ENCODE measurements at places on chromosomes 3 and 15.

DNA sequence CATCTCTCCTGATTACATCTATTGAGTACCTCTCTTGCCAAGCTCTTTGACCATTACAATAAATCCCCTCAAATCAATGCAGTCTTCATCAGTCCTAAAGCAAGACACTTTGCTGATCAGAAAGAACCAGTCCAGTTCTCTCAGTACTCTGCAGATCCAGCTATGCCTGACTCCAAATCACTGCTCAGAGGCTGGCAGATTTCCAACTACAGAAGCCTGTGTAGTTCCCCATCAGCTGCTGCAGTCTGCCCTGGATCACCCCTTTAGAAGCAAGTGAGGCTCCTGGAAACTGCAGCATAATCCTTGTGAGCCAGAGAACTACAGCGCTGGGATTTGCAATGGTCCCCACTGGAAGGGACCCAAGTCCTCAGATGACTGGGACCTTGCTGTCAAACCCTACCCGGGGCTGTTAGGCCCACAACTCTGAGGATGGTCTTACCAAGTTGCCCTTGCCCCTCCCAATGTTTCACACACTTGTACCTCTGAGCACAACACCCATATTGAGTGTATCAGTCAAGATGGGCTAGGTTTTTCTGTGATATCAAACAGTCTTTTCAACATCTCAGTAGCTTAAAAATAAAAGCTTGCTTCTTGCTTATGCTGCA is 81.9 kb upstream of the TOPAZ1 start:
- no peak for DNase-seq

DNA sequence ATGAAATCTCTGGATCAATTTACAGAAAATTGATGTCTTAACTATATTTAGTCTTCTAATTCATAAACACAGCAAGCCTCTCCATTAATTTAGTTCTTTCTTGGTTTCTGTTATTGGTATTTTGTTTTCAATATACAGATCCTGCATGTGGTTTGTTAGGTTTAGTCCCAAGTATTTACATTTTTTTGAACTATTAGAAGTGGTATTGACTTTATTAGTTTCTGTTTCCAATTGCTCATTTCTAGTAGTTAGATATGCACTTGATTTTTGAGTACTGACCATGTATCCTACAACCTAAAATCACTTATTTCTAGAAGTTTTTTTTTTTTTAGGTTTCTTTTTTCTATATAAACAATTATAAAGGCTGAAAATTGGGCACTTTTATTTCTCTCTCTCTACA is 335.9 kb downstream of the CHST2 start:
- no peak for DNase-seq

DNA sequence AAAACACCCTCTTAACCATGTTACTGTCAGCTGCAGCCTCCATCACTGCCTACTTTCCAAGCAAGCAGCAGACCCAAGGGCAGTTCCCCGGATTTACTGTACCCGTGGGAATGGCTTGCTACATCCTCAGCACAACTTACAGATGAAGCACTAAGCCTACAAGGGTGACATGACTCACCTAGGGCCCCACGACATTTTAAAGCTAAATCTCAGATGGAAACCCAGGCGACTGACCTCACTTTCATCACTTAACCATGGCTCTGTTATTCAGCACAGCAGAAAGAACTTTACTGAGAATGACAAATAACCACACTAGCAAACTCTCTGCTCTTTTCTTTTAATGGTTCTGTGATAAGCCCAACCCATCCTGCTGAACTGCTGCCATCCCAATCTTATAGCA is 65.6 kb downstream of the SUMF1 start:
- no peak for DNase-seq

DNA sequence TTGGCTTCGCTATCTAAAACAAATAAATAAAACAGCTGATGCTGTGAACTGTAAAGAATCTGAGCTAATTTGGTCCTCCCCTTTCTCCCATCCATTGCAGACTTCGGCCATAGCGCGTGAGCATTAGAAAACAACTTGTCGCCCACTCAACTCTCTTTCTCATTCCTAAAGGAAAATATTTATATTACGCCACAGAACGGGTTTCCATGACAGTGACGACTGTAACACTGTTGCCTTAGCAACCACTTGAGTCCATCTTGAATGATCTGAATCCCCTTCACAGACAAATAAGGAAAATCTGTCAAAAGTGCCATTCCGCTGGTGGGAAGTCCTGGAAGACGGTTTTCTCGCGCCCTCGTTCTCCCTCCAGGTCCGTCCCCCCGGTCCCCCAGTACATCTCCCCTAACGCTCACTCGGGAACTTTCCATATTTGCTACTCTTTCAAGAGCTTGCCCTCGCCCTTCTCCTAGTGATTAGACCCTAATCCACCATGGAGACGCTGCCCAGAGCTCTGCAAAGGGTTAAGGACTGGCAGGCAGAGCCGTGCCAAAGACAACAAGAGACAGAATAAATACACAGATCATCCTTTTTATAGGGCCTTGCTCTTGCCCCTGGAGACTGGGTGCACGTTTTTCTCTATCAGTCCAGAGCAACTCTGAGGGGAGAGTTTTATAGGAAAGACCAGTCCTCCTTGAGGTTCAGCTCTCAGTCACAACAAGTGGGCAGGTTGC is 50.5 kb downstream of the CRYGS start:
- DNase-seq: no peak

DNA sequence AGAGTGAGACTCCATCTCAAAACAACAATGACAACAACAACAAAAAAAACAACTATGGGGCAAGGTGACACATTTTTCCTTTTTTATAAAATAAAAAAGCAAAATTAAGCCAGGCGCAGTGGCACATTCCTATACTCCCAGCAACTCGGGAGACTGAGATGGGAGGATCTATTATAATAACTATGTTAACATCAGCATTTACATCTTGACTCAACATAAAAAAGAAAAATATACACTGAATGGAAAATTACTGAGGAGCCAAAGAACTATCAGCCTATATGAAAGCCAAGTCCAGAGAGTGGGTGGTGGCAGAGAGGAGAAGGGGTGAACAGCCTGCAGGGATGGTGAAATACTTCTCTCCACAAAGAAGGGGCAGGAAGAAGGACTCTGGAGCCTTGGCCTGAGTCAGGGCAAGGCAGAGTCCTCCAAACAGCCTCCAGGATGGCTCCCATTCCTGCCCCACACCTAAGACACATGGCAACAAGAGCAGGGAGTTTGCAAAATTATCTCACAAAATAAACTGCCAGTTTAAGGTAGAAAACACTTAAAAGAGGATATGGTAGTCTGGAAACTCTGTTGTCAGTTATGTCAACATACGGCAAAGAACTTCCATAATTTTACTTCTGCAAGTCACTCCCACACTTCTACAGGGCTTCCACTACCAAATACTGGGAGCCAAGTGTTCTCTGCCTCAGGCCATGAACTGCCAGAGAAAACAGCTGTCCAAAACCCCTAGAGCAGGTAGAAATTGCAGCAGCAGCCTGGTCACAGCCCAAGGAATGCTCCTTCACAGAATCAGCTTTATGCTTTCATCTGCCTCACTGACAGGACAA is 25.9 kb downstream of the HSPBAP1 start:
- no peak for DNase-seq

DNA sequence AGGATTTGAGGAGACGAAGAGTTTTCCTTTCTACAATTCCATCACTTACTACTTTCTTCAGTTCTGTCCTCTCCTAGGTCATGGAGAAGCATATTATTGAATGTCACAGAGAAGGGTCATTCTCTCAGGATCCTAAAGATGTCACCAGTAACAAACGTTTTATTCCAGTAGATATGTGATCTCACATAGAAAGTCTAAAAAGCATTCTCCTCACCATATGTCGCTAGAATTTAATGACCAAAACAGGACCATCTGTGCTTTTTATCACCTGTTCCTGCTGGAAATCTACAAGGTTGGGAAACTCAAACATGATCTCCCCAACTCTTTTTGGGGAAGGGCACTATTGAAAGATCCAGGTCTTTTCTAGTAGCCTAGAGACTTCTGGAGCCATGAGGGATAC is 24.0 kb upstream of the FRMD5 start:
- no peak for DNase-seq
